ENCODE measurements at places on chromosomes 2 and 18. TPM values are rescaled to one million over a fixed set of nuclear protein-coding genes. Genes with fewer than 3 reads are reported as not detected.

DNA sequence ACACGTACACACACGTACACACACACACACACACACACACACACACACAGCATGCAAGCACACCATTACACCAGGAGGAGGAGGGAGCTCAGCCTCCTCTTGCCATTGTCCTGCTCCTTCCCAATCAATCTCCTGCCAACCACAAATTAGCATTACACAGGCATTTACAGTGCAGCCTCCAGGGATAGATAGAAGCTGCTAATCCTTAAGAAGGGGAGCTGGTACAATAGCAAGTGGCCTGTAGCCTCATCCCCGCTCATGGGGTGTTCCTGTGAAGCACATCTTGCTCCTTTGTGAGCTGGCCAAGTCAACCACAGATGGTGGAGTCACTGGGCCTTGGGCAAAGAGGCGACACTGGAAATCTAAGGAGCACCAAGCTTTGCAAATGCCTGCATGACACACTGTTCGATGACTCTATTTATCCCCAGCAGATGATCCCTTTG, 110.3 kb upstream of the PKDCC start:
- peak; percentile 63 for DNase-seq

DNA sequence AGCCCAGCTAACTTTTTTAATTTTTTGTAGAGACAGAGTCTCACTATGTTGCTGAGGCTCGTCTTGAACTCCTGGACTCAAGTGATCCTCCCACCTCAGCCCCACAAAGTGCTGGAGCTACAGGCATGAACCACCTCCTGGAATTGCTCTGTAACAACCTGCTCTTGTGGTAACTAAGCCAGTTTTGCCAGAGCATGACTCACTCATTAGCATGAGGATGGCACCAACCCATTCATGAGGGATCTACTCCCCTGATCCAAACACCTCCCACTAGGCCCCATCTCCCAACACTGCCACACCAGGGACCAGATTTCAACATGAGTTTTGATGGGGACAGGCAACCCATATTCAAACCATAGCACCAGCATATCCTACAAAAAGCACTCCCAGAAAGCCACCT, 348.9 kb upstream of the RAB12 start:
- peak; percentile 31 for DNase-seq

GRCh38 chr2:145002624-145003023, 482.7 kb upstream of the ZEB2 start:
- no peak for DNase-seq

SS18 gene
- 60.8 TPM for total RNA-seq

- DNase-seq: no peak
Measured at GRCh38 chr2:157259386-157259785, 1.9 kb downstream of the GALNT5 start.

- DNase-seq: no peak
Measured at GRCh38 chr2:240615820-240616547, 9.3 kb upstream of the GPR35 start.

PLEKHH2 gene
- 0.24 TPM for total RNA-seq

- DNase-seq: no peak
Measured at GRCh38 chr2:229152674-229153073, 118.4 kb downstream of the PID1 start.
